ENCODE measurements at places on chromosomes 11 and 22. TPM values are rescaled to one million over a fixed set of nuclear protein-coding genes. Genes with fewer than 3 reads are reported as not detected.

The CD3G gene
- total RNA-seq, result not detected

The HPX gene
- not detected for total RNA-seq

The SYT12 gene
- total RNA-seq, result 0.52 TPM

The CFAP300 gene
- total RNA-seq, result 9.0 TPM
